Fibroblast of skin of right biceps (primary cell): ENCODE measurements at places on chromosomes 13 and 19.

- no peak for DNase-seq
Measured at GRCh38 chr13:45926741-45927140, 75.2 kb upstream of the SIAH3 start.

DNA sequence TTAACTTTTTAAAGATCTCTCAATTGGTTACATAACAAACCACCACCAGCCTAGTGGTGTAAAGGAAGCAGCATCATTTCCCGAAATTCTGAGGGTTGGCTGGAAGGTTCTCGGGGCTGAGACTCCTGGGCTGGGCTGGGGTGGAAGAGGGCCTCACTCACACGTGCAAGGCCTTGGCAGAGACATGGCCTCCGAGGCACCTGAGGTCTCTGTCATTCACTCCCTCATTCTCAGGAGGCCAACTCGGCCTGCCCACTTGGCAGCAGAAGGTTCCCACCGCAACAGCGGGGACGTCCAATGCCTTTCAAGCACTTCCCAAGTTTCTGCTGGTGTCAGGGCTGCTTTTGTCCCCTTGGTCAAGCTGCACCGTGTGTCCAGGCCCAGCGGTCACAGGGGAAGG lies 18.6 kb upstream of the RASA3 start:
- DNase-seq: no peak

DNA sequence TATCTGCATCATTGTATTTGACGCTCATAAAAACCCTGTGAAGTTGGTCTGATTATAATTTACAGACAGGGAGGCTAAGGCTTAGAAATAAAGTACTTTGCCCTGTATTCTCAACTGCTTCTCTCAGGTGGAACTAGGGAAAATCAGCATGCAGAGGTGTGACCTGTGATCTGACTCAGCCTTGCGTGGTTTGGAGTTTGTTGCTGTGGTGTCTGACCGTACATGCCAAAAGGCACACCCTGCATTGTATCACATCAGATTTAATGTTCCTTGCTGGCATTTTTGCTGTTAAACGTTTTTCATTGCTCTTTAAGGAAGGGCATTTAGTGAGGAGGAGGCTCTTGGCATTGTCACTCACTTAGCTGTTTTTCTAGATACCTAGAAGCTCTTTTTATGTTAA lies 58.8 kb upstream of the C1QTNF9B start:
- peak; percentile 41 for DNase-seq

DNA sequence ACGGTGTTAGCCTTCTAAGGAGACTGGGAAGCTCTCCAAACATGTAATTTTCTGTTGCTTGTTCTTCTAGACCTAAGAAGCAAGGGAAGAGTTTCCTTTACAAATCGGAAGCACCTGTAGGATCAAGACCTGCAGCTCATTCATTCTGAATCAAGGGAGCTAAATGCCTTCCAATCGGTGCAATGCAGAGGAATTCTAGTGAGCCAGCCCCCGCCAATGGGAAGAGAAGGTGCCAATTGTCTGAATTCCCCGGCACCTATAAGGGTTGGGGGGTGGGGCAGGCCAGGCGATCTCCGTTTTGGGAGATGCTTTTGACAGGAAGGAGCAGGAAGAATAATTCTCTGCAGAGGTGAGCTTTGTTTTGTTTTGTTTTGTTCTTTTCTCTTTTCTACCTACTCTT lies 7.1 kb upstream of the NLRP13 start:
- no peak for DNase-seq

DNA sequence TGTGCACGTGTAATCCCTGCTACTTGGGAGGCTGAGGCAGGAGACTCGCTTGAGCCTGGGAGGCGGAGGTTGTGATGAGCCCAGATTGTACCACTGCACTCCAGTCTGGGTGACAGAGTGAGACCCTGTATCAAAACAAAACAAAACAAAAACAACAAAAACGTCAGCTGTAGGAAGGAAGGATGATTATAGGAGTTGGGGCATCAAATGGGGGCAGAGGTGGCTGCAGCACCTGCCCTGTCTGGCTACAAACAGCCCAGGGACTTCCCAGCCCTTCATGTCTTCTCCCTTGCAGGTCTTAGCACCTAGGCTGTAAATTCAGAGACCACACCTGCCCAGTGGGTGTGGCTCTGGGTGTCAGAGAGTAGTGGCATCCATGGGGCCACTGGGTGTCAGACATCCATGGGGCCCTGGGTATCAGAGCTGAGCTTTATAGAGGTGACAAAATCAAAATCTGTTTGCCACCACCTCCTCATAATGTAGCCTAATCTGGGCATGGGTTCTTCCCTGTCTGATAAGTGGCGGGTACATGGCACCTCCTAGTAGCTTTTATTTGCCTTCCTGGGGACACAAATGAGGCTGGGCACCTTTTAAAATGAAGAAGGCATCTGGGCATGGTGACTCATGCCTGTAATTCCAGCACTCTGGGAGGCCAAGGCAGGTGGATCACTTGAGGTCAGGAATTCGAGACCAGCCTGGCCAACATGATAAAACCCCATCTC lies 4.7 kb upstream of the B3GNT3 start:
- no peak for DNase-seq

DNA sequence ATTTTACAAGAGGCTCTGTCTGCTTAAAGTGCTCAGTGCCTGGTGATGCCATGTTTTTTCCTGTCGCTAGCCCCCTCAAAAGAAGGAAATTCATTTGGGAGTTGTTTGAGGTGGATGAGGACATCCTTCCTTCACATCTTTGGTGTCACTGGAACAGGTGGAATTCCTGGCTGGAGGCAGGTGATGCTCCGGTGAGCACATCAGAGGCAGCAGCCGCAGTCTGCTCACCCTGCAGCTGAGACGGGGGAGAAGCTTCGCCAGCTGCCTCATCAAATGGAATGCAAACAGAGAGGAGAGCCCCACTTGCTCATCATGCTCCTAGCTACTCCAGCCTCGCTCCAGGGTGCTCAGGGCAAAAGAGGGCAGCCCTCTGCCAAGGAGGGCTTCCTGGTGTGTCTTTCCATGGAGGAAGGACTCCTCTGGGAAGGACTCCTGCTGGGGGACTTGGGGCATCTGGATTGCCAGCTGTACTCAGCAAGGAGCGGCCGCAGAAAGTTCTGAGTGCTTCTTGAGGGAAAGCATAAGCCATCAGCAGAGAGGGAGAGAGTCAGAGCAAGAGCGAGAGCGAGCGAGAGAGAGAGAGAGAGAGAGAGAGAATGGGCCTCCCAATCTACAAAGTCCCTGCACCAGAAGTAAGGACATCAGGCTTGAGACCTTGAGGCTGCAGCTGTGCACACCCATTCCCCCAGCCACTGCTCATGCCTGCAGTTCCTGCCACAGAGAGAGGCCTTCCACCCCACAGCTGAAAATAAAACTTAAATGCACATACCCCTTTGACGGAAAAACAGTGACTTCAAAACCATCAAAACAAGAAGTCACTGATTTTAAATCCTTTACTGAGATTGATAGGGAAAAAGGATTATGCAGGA lies 74.3 kb upstream of the UBL3 start:
- peak; percentile 83 for DNase-seq

GRCh38 chr19:39514840-39515550 lies at the start of gene SELENOV:
Gene SELENOV, plus strand, starts transcription at chr19:39515139. Its CDS starts 74 bp downstream, at chr19:39515213.
- no peak for DNase-seq

- DNase-seq: no peak
Measured at GRCh38 chr13:98143157-98143553, 261 bp downstream of the FARP1 start.

- DNase-seq: peak; percentile 27
Measured at GRCh38 chr13:74024314-74024713, 109.9 kb downstream of the KLF12 start.

GRCh38 chr13:110853235-110853721 lies 61.6 kb downstream of the ANKRD10 start:
- DNase-seq: no peak

DNA sequence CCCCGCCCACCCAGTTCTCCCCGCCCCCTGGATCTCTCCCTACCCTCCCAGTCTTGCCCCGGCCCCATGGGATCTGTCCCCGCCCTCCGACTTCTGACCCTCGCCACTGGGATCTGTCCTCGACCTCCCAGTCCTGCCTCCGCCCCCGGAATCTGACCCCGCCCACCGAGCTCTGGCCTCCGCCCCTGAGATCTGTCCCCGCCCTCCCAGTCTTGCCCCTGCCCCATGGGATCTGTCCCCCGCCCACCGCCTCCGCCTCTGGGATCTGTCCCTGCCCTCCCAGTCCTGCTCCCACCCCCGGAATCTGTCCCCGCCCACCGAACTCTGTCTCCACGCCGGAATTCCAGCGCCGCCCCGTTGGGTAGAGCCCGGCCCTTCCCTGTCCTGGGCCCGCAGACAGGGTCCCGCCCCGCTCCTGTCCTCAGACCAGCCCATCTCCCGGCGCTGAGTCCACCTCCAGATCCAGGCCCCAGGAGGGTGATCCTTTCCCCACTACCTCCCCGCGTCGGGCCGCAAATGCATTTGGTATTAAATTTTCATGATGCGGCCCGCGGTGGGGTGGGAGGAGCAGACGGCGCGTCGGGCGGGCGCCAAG lies 1.5 kb upstream of the SLC17A7 start:
- peak; percentile 89 for DNase-seq

DNA sequence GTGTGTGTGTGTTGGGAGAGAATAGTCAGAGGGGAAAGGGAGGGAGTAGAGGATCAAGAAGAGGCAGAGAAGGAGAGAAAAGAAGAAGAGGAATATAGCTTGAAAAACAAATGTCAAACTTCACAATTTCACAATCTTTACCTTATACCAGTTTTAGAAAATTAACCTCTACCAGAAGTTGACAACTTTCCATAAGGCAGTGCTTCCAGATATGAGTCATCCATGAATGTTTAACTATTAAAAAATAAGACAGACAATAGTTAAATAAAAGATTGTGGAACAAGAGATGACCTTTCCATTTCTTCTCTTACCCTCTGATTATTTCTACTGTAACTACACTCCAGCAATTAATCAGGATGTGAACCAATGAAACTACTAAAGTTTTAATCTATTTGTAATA lies 229.4 kb downstream of the ITGBL1 start:
- DNase-seq: no peak

- peak; percentile 94 for DNase-seq
Measured at GRCh38 chr13:46339035-46339666, 47.9 kb downstream of the RUBCNL start.

GRCh38 chr13:38686577-38687245 lies at the start of gene FREM2:
Gene FREM2, plus strand, starts transcription at chr13:38687077. Its CDS starts 268 bp downstream, at chr13:38687345.
- DNase-seq: peak; percentile 29

GRCh38 chr19:31772915-31773314 lies 423.7 kb upstream of the TSHZ3 start:
- no peak for DNase-seq

GRCh38 chr13:113559061-113559460 lies 25.5 kb upstream of the TFDP1 start:
- no peak for DNase-seq

GRCh38 chr19:48415395-48415794 lies 21.9 kb downstream of the GRIN2D start:
- peak; percentile 81 for DNase-seq

DNA sequence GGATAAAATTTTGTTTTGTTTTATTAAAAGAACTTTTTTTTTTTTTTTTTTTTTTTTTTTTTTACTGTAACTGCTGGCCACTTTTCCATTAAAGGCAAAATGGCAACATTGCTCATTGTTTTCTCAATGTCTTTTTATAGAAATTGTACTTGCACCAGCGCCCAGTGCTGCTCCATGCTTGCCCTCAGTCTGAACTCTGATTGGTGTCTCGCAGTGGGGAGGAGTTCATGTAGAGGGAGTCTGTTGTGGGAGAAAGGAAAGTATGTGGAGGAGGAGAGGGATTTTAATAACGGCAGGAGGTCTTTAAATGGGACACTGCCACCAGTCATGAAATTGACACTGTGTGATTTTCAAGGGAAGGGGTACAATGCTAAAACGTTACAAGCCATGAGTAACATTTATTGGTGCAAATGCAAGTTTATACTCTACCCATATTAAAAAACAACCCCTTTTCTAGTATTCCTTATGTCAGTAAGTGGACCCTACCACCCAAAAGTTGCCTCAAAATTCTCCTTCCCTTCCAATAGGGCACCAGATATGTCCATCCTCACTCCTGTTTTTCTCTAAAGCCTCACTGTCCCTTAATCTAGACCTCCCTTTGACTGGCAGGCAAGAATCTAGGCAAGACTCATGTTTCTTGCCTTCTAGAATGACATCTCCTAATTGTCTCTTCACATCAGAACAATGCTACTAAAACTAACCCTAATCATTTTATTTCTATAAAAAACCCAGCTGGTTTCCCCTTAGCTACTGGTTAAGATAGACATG lies 3.2 kb downstream of the RASL11A start:
- peak; percentile 61 for DNase-seq

GRCh38 chr19:7904074-7905020 lies 670 bp downstream of the MAP2K7 start:
- DNase-seq: peak; percentile 28

- DNase-seq: no peak
Measured at GRCh38 chr13:49629947-49630346, 1.6 kb downstream of the ARL11 start.

- DNase-seq: no peak
Measured at GRCh38 chr13:53340505-53341143, 312.0 kb downstream of the OLFM4 start.

DNA sequence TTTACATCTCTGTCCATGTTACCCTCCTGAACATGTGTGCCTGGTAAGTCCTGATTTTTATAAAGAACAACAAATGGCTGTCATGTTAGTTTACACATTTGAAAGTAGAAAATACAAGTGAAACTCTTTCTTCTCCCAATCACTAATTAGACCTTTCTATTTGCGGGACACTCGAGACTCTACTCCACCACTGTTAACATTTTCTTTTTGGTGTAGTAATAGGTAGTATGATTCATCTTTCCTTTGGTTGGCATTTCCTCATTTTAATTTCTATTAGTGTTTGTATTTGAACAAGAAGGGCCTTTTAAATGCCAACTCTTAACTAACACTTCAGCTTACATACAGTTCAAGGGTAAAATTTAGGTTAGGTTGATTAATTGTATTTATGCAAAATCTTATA lies 371.1 kb downstream of the PCDH9 start:
- DNase-seq: no peak

DNA sequence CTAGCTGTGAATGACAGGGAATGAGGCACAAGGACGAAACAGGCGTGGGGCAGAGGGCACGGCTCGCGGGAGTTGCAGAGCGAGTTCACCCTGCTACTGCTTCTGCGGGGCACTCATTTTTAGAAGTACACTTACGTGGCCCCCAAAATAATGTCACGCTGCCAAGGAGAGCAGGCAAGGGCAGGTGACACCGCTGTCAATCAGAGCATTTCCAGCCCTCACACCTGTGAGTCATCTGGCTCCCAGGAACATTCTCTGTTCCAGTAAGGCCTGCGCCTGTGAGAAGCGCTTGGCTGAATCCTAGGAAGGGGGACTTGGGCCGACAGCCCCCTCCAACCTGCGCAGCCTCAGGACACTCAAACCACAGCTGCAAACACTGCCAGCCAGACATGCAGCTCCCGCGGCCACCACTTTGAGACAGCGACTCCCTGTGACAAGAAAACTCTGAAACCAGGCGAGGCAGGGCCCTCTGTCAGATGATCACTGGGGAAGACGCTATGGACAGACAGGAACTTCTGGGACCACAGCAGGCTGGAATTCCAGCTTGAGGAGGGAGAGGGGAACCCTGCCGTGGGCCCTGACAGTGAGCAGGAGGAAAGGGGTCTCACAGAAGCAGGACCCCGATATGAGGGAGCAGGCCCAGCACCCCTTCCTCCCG lies 12.7 kb downstream of the DOT1L start:
- DNase-seq: no peak

- no peak for DNase-seq
Measured at GRCh38 chr13:82947683-82948082, 934.6 kb downstream of the SLITRK1 start.

GRCh38 chr13:34070544-34071303 lies 252.8 kb downstream of the RFC3 start:
- no peak for DNase-seq

GRCh38 chr13:19053561-19053960 lies 128.1 kb downstream of the TUBA3C start:
- DNase-seq: no peak
